ENCODE measurements at places on chromosomes 1 and 21. TPM values are rescaled to one million over a fixed set of nuclear protein-coding genes. Genes with fewer than 3 reads are reported as not detected.

Gene GART
- total RNA-seq: 132 TPM

Gene CLIC6
- total RNA-seq: 0.05 TPM

Gene PAQR6
- 0.92 TPM for total RNA-seq

Gene RAB4A
- 73.0 TPM for total RNA-seq

Gene KRTAP21-2
- not detected for total RNA-seq

Gene C1QB
- total RNA-seq: 0.33 TPM

Gene USH2A
- total RNA-seq: not detected

Gene TSPEAR
- total RNA-seq: not detected

Gene FMO2
- total RNA-seq: 0.08 TPM

Gene RGS2
- total RNA-seq: 4.5 TPM

Gene TMEM222
- total RNA-seq: 55.3 TPM

Gene SLC66A1
- total RNA-seq: 42.0 TPM

Gene NEXN
- total RNA-seq: 5.4 TPM

Gene DNAI4
- total RNA-seq: 7.2 TPM

Gene ARHGEF19
- total RNA-seq: 21.6 TPM

Gene ARL8A
- 62.6 TPM for total RNA-seq

Gene STIL
- total RNA-seq: 31.6 TPM

Gene SAMD11
- 51.8 TPM for total RNA-seq

Gene SLC44A5
- 0.18 TPM for total RNA-seq

Gene TNNI3K
- total RNA-seq: not detected

Gene OXCT2
- total RNA-seq: 1.9 TPM

Gene NUP210L
- total RNA-seq: 0.05 TPM

Gene TMEM125
- not detected for total RNA-seq

Gene SELL
- total RNA-seq: 0.31 TPM

Gene FNDC10
- 16.2 TPM for total RNA-seq
